Fibroblast of gingiva (primary cell): ENCODE measurements at places on chromosomes 2 and 18.

DNA sequence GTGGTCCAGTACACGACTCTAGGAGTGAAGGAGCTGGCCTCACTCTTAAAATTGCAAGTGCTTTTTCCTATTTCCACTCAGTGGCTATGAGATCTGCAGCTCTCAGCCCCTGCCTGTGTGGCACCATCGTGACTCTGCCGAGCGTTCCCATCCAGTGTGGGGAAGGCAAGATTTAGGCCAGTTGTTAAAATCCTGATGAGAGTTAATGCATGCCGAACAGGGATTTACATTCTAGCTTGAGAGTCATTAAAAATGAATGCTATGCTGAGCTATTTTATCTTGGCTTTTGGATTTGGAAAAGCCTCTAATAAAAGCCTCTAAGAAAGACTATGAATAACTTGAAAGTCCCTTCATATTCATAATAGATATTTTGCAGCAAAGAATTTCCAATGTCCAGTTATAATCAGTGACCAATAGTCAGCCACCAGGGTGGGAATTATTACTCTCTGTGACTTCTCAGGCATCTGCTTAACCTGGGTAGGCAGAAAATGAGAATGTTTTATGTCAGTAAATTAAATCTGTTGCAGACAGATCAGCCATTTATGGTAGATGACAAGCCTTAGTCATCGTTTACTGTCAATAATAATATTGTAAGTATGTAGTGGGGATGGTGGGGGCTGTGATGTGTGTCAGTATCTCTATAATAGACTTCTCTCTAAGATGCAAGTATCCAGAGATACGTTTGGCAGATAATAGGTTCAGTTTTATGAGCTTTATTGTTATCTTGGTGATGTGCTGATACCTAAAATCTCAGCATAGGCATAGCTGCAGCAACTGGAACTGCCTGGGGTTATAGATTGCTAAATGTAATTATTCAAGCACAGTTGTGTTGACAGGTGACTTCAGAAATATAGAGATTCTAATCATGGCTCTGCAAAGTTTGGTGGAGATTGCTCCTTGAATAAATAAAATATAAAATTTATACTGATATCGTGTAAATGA is 207.8 kb downstream of the SOCS6 start:
- DNase-seq, result no peak

DNA sequence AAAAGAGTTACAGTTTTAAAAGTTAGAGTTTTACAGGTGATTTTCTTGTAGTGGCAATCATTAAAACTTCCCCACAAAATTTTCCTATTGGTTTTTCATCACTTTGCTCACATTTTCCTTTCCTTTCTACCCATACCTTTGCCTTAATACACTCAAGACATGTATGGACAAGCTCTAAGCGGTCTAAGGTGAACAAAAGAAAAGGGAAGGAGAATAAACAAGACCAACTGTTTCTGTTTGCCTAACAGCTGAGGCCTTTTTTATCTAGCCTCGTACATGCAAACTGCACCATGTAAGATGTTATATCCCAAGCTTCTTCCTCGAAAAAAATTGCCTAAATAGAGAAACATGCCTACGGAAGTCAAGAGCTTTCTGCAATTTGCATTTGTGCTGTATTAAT is 33.9 kb upstream of the TBC1D8 start:
- DNase-seq, result no peak

GRCh38 chr18:65016631-65017371 is 734.0 kb upstream of the CDH7 start:
- no peak for DNase-seq

- no peak for DNase-seq
Observed at GRCh38 chr18:77960791-77961410, 711.3 kb downstream of the GALR1 start.

DNA sequence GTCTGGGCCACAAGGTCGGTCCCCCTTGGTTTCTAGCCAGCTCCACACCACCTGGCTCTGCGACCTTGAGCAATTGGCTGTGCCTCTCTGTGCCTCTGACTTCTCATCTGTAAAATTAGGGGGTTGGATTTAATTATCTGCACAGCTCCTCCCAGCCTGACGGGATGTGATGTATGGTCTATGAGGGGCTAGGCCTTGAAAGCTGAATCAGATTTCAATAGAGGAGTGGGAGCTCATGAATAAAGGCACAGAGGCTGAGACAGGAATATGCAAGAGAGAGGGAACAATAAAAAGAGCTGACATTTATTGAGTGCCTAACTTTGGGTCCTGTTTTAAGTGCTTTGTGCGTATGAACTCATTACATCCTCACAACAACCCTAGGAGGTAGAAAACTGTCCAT is 104.7 kb downstream of the ALK start:
- DNase-seq, result no peak
